ENCODE measurements at places on chromosomes 5 and 9.

DNA sequence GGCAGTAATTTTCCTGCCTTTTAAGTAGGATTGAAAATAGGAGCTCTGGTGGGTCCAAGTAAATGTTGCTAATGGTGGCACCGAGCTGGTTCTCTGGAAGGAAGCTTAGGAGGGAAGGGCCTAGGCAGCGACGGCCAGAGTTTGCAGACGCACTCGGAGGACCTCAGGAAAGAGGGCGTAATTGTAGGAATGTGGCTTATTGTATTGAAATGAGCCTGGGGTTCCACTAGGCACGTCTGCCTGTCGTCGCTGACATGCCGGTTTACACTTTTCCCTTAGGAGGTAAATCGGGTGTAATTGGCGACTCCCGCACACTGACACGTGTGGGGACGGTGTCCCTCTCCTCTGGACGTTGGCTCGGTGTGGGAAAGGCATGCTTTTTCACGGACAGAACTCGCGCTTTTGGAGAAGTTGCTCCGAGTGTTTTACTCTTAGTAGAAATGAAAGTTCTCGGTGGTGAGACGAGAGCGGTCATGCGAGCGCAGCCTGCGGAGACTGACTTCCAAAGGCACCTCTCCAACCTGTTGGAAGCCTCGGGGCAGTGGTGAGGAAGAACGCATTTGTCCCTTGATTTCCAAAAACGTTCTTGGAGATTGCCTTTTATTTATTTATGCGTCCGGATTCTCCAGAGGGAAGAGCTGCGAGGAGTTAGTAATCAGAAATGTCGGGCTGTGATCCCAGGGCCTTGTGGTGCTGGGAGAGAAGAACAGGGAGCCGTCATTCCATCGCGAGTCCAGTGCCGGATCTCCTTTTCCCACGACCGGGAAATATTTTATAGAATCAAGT is 1.3 kb downstream of the NR4A3 start:
- no peak for DNase-seq

DNA sequence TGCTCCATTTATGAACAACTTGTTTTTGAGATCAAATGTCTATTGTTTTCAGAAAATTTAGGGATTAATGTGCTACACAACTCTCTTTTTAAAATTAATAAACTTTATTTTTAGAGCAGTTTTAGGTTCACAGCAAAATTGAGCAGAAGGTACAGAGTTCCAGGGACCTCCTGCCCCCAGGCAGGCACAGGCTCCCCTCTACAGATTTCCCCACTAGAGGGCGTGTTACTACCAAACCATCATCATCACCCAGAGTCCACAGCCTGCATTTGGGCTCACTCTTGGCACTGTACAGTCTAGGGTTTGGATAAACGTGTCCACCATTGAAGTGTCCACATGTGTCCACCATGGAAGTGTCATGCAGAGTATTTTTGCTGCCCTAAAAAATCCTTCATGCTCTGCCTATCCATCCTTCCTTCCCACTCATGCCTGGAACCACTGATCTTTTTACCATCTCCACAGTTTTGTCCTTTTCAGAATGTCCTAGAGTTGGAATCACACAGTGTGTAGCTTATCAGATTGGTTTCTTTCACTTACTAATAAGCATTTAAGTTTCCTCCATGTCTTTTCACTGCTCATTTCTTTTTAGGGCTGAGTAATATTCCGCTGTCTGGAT is 61.7 kb downstream of the MRPL36 start:
- no peak for DNase-seq

DNA sequence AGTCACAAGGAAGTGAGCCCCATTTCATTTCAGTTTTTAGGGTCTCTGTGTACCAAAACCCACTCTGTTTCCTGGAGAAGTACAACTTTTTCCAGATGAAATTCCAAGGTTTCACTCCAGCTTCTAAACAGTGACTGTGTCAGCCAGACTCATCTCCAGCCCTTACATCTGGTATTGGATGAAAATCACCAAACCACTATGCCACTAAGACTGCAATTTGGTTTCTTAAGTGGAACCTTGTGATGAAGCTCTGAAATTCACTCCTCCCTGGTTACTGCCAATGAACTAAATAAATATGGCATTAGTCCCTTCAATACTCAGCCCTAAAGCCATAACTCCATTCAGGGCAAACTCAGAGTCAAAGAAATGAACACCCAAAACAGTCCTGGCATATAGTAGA is 211.2 kb upstream of the DAPK1 start:
- DNase-seq: no peak

- no peak for DNase-seq
These were observed 44.7 kb upstream of the IL17B start for GRCh38 chr5:149423794-149424268.

DNA sequence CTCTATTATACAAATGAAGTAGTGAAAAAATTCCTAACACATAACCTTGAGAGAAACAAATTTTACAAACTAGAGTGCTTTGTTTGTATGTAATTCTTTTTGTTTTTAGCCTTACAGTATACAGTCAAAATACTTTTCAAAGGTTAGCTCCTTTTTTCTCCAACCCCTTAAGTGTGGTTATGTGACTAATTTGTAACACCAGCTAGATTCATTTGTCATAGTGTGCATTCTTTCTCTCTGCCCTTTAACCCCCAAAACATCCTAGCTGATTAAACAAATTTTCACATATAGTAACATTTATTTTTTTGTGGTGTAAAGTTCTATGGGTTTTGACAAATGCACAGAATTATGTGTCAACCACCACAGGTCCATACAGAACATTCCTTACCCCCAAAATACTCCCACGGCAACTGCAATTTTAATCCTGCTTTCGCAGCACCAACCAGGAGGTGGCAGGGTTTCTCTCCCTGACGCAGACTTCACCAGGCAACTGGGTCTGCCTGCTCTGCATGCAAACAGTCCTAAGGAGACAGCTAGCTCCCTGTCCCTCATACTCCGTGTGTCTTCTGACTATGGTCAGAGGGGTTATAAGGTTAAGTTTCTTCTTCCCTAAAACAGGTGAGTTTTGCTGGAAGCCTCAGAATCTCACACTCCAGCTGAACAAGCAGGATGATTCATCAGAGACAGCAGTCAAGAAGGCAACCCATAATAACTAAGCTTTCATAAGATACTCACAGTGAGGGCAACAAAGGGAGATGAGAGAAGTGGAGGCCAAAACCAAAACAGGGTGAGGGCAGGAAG is 44.5 kb upstream of the NR5A1 start:
- DNase-seq: no peak

- DNase-seq: no peak
These were observed 105.3 kb upstream of the SMC2 start for GRCh38 chr9:103988821-103989220.

- DNase-seq: no peak
These were observed at the start of gene FBP2 for GRCh38 chr9:94593459-94594345. Gene FBP2, minus strand, starts transcription at chr9:94593824. Its CDS starts 98 bp downstream, at chr9:94593726.

DNA sequence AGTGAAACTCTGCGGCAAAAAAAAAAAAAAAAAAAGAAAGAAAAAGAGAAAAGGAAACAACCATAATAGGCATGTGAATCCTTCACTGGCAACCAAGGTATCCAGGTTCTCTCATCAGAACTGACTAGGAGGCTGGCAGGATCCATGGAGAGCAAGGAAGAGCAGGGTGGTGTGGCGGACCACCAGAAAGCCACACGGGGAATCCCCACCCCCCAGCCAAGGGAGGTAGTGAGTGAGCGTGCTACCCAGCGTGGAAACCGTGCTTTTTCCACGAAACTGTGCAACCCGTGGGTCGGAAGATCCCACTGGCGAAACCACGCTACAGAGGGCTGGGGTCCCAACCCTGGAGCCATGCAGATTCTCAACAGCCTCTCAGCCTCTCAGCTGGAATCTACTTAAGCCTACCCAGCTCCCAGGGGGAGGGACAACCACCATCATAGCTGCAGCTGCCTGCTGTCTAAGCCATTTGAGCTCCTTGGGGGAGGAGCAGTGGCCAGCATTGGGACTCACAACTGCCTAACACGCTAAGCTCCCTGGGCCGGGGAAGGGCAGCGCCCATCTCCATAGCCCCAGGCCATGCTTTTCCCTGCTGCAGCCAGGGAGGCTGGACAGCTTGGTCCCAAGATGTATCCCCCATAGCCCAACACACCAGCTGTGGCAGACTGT is 91.6 kb downstream of the PRELID2 start:
- DNase-seq: no peak

DNA sequence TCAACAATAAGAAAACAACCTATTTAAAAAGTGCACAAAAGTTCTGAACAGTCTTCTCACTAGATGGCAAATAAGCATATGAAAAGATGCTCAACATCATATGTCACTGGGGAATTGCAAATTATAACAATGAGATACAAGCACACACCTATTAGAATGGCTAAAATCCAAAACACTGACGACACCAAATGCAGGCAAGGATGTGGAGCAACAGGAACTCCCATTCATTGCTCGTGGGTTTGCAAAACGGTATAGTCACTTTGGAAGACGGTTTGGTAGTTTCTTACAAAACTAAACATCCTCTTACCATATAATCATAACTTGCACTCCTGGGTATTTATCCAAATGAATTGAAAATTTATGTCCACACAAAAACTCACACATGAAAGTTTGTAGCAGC is 100.9 kb upstream of the TBC1D2 start:
- no peak for DNase-seq

DNA sequence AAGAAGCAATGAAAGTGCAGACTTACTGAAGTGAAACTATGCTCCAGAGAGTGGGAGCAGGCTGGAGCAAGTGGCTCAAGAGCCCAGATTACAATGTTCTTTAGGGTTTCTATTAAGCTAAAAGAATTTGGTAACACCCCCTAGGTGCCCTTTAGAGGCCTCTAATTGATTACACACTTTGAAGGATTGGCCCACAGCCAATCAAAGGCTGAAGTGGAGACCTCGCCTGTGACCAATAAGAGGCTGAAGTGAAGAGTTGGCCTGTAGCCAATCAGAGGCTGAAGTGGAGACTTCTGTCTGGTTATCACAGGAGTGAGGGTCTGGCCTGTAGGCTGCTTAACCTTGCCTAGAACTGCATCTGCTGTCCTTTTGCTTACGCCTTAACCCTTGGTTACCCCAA is 46.7 kb upstream of the SPATA31C2 start:
- no peak for DNase-seq

DNA sequence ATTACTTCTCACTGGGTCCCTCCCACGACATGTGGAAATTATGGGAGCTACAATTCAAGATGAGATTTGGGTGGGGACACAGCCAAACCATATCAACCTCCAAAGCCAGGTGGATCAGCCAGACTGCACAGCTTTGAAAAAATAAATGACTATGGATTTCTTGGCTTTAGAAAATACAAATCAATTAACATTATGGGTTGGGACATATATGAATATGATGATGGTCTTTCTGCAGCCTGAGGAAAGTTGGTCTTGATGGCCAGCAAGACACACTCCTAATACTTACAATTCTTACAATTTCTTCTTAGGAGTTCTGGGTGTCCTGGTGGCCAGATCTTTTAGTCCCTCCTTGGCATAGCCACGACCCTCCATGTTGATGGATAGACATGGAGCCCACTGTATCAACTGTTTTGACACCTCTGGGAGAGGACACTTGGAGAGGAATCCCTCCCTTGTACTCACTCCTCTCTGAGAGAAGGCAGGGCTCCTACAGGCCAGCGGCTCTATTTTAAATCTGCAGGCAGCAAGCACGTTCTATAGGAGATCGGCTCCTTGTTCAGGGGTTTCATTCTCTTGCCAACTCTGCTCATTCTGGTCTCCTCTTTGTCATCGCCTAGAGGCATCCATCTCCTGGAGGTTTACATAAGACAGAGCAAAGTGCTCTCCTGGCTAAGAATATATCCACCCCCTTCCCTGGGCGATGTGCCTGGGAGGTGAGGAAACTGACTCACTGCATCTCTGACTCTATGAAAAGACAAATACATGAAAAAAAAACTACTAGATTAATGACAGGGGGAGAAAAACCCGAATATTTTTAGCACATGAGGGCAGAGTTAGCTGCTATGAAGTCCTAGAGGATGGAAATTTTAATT is 145.9 kb downstream of the CARTPT start:
- no peak for DNase-seq

DNA sequence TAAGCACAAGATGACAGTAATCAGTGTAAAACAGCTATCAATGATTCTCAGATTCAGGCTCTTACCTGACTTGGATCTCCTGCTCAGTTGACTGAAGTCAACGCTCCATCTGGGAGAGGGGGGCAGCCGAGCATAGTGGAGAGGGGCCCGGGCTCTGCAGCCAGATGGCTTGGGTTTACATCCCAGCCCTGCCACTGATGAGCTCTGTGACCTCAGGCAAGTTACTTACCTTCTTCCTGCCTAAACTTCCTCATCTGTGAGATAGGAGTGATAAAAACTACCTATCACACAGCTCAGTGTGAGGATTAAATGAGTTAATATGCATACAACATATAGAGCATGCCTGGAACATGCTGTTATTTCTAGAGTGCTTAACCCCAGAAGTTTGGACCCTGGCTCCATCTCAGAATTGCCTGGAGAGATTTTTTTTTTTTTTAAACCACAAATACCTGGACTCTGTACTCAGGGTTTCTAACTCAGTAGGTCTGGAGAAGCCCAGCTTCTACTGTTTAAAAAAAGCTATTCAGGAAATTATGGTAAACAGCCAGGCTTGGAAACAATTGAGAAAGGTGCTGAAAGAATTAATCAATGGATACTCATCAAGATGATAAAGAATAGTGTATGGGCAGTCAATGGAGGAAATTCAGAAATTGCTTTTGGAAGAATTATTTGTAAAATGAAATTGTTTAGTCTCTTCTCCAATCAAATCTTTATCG is 72.2 kb downstream of the ANKRD55 start:
- no peak for DNase-seq

- DNase-seq: no peak
These were observed 468.4 kb downstream of the KDM4C start for GRCh38 chr9:7226007-7226640.

GRCh38 chr5:89106480-89106879 is 223.5 kb upstream of the MEF2C start:
- no peak for DNase-seq

GRCh38 chr5:76622973-76623596 is at the start of gene F2RL2:
Gene F2RL2, minus strand, starts transcription at chr5:76623403. Its CDS starts 173 bp downstream, at chr5:76623230.
- DNase-seq: no peak

DNA sequence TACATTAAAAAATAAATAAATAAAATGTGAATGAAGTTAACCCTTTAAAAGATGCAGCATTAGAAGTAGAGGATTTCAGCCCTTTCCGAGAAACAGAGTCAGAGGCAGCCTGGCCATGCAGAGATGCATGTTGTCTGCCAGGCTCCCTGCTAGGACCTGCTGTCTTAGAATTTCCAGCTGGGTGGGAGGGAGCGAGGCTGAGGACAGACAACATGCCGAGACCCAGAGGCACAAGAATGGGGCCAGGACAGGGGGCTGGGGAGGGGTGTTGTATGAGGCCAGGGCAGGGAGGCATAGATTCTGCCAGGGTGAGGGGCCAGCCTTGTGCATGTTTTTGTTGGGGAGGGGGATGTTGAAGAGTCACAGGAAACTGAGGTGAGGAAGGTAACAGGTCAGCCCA is 68.6 kb upstream of the NEURL1B start:
- DNase-seq: no peak
